ENCODE measurements at places on chromosomes 6 and 20.
A peak's percentile ranks its signal among the peaks of the same experiment; 100 is the strongest.

DNA sequence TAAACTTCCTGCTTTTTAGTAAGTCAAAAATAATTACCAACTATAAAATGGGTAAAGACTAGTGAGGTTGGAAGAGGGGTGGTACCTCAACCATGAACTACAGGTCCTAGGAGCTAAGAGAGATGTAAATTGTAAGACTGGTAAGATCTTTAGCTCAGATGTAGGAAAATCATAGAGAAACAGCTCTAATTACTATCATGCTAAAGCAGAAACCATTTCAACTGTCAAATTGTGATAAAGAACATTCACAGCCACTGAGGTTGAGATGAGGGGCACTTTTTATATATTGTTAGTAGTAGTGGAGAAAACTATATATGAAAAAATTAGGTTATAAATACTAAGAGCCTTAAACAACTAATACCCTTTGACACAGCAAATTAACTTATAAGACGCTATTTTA is 20.0 kb downstream of the CDK19 start:
- H3K27ac ChIP-seq = no peak overlapping the region
- no peak overlapping the region for H3K4me3 ChIP-seq
- no peaks in the 10 kb centered on the region for H3K36me3 ChIP-seq
- H3K4me1 ChIP-seq = no peaks in the 10 kb centered on the region

DNA sequence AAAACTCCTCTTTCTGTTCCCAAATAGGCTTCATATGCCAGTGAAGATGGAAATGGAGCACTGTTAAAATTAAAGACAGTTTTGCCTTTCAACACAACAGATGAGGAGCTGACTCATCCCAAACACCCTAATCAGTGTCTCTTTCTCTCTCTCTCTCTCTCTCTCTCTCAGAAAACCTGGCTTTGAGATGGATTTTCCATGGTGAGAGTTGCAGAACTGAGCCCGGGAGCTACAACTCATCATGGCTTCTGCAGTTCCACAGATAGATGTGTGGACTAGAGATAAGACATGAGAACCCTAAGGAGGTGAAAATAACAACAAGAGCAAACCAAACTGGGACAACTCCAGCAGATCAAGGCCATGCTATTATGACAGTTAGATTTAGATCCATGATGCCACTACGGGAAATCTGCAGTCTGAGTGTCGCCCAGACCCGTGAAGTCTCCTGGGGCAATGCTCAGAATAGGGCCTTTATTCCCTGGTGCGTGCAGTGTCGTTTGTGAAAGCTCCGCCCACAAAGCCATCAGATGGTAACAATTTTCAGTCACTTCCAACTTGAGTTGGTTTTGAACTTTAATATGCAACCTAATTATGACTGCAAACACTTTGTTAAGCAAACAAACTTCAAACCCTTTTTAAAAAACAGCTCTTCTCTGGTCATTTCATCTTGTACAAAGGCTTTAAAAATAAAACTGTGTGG is 338.2 kb upstream of the PREP start:
- DNase-seq = no peak
- no peaks in the 10 kb centered on the region for H3K36me3 ChIP-seq
- H3K4me3 ChIP-seq = no peak overlapping the region
- no peaks in the 10 kb centered on the region for H3K27me3 ChIP-seq
- no peak overlapping the region for H3K27ac ChIP-seq
- no peaks in the 10 kb centered on the region for H3K4me1 ChIP-seq

DNA sequence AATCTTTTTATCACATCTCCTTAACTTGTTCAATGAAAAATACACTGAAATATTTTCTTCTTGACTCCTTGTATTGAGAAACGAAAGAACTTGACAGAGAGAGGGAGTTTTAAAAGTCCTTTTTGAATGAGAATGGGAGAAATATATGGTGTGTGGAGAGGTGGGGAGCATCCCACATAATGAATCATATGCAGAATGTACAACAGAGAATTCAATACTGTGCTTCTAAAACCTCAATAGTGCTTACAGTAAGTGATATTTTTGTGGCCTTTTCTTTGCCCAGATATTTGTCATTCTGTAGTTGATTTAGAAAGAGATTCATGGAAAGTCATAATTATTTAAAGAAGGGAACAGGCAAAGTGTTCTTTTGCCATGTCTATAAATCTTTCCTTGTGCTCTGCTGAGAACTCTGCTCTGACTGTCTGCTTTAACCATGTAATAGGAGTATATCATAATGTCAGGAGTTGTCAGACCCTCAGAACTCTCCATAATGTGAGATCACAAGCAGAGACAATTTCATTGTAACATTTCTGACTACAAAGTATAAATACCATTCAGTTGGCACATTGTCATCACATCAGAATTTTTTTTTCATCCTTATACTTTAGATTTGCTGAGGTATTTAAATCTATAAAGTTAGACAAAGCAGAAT is 32.8 kb upstream of the HS3ST5 start:
- H3K27me3 ChIP-seq = no peaks in the 10 kb centered on the region
- no peak overlapping the region for H3K4me3 ChIP-seq
- no peak overlapping the region for H3K27ac ChIP-seq
- no peaks in the 10 kb centered on the region for H3K4me1 ChIP-seq

DNA sequence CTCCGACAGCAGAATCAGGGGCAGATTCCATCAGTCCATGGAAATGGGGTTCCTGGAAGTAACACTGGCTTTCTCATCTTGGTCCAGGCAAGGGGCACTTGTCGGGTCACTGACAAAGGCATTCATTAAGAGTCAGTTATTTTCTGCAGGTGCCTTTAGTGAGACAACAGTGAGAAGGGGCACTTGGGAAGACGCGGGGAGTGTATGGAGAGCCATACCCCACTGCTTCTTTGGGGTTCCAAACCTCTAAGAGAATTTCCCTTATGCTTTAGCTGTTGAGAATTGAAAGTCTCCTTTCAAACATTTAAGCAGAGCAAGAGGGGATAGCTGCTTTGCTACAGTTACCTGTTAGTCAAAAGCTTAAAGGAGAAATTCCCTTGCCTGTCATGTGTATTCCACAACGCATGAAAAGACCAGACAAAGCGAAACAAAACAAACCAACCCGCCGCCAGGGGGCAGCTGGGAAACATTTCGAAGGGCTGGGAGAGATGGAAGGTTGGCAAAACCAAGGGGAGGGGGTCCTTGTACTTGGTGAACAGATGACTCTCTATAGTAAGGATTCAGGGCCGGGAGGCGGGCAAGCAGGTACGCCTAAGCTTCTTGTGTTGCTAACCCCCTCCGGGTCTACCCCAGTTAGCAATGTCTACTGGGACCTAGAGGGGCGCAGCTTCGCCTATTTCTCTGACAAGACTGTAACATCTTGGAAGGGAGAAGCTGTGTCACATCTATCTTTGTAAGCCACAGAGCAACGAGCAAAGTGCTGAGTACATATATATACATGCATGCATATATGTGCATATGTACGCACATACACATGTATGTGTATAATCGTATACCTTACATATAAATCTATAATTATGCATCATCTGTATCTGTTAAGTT is 474.9 kb upstream of the AGPAT4 start:
- no peak overlapping the region for H3K27ac ChIP-seq
- no peak overlapping the region for H3K4me3 ChIP-seq
- no peak for DNase-seq

- DNase-seq = no peak
- no peaks in the 10 kb centered on the region for H3K36me3 ChIP-seq
- no peak overlapping the region for H3K27ac ChIP-seq
These were observed 9.2 kb upstream of the DEFB113 start for GRCh38 chr6:49978332-49979226.

GRCh38 chr6:741410-742339 is 48.7 kb upstream of the EXOC2 start:
- H3K36me3 ChIP-seq = no peaks in the 10 kb centered on the region
- no peak overlapping the region for H3K4me3 ChIP-seq
- H3K27ac ChIP-seq = no peak overlapping the region
- H3K27me3 ChIP-seq = no peaks in the 10 kb centered on the region

- no peak overlapping the region for H3K27ac ChIP-seq
- DNase-seq = no peak
- no peaks in the 10 kb centered on the region for H3K4me1 ChIP-seq
- H3K27me3 ChIP-seq = no peaks in the 10 kb centered on the region
- no peaks in the 10 kb centered on the region for H3K36me3 ChIP-seq
- no peak overlapping the region for H3K4me3 ChIP-seq
These were observed 47.9 kb downstream of the TRERF1 start for GRCh38 chr6:42403831-42404230.

- H3K36me3 ChIP-seq = no peaks in the 10 kb centered on the region
- H3K4me3 ChIP-seq = peak overlapping the region; percentile 68
- peaks cover 15% of the 10 kb centered on the region for H3K4me1 ChIP-seq
- DNase-seq = no peak
These were observed 731 bp downstream of the MAK start for GRCh38 chr6:10837622-10837994.

GRCh38 chr6:157438611-157439111 is 57.7 kb downstream of the ZDHHC14 start:
- H3K27ac ChIP-seq = peak overlapping the region; percentile 13
- no peaks in the 10 kb centered on the region for H3K4me1 ChIP-seq
- no peaks in the 10 kb centered on the region for H3K27me3 ChIP-seq
- H3K36me3 ChIP-seq = no peaks in the 10 kb centered on the region
- DNase-seq = no peak

- no peaks in the 10 kb centered on the region for H3K4me1 ChIP-seq
- no peaks in the 10 kb centered on the region for H3K27me3 ChIP-seq
- H3K27ac ChIP-seq = no peak overlapping the region
- H3K4me3 ChIP-seq = no peak overlapping the region
- H3K36me3 ChIP-seq = no peaks in the 10 kb centered on the region
These were observed 78.7 kb downstream of the SLC2A10 start for GRCh38 chr20:46787991-46788762.

DNA sequence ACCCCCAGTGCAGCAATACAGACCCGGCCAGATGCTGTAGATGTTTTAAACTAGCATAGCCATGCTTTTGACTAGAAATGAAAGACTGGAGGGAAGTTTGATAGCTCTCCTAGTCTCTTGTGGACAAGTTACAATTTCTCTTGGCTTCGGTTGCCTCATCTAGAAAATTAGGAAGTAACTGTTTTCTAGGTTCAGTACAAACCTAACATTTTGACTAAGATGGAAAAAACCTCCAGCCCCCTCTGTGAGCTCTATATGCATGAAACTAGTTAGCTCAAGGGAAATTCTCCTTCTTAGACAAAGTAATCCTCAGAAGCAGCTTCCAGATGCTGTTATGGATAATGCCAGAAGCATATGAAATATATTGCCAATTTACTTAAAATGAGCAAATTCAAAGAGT is 86.6 kb downstream of the RNF144B start:
- peaks cover 3% of the 10 kb centered on the region for H3K4me1 ChIP-seq
- H3K4me3 ChIP-seq = no peak overlapping the region
- no peaks in the 10 kb centered on the region for H3K36me3 ChIP-seq

DNA sequence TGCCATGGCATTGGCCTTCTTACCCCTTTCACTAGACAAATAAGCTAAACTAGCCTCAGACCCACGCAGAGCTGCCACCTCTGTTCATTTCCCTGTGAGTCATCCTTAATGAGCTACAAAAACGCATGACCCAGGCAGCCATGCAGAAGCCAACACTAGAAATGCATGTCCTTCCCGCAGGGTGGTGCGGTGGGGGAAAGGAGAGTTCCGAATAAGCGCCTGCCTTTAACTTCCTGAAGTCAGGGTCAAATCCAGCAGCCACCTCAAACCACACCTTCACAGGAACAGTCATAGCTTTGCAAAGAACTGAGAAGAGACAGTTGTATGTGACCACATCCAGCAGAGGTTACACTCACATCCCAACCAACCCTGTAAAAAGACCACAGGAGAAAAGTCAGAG is 40.4 kb downstream of the IRF4 start:
- no peak for DNase-seq
- no peaks in the 10 kb centered on the region for H3K36me3 ChIP-seq
- no peak overlapping the region for H3K4me3 ChIP-seq

GRCh38 chr6:75203721-75204120 is 2.1 kb downstream of the COL12A1 start:
- H3K4me3 ChIP-seq = peak overlapping the region; percentile 82
- peak overlapping the region; percentile 62 for H3K27ac ChIP-seq
- H3K36me3 ChIP-seq = no peaks in the 10 kb centered on the region

DNA sequence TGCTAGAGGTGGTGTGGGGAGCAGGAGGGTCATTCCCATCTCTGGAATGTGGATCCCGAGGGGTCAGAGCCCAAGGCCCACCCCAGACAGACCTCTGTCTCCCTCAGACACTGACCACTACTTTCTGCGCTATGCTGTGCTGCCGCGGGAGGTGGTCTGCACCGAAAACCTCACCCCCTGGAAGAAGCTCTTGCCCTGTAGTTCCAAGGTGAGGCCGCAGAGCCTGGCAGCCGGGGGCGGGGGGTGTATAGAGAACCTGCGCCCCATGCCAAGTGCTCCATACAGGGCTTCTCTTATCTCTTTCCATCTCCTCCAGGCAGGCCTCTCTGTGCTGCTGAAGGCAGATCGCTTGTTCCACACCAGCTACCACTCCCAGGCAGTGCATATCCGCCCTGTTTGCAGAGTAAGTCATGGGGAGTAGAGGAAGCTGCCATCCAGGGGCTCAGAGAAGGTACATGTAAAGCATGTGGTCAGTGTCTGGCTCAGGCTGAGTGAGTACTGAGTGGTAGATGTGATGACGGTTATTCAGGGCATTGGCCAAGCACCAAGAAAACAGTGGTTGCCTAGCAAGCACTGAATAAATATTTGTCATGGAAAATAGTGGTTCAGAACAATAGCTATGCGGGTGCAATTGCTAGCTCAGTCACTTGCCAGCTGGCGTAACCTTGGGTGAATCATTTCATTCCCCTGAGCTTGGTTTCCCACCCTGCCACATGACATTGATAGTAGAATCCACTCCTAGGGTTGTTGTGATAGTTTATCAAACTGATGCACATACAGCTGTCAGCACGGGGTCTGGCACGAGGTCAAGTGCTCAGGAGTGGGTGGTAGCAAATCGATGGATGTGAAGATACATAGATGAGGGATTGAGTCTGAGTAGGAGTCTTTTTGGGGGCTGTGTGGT is 3.5 kb downstream of the PIGT start:
- H3K27me3 ChIP-seq = no peaks in the 10 kb centered on the region
- DNase-seq = no peak
- peaks cover 54% of the 10 kb centered on the region for H3K36me3 ChIP-seq
- H3K27ac ChIP-seq = peak overlapping the region; percentile 71

GRCh38 chr6:166977621-166978525 is 21.3 kb upstream of the CEP43 start:
- no peak overlapping the region for H3K27ac ChIP-seq
- no peaks in the 10 kb centered on the region for H3K36me3 ChIP-seq
- no peak overlapping the region for H3K4me3 ChIP-seq

Data from ascending aorta (tissue), 2 donors.